A549 treated with Hydrocortisone at 1 μM for 4 hours (cell line): ENCODE measurements at places on chromosomes 2 and 18. TPM values are rescaled to one million over a fixed set of nuclear protein-coding genes. Genes with fewer than 3 reads are reported as not detected.

Gene ERMN
- not detected in 5 replicates for total RNA-seq

Gene PROC
- 4.1 to 5.5 TPM (median 4.7 TPM) in 5 replicates for total RNA-seq

Gene TUBB8B
- not detected in 5 replicates for total RNA-seq

Gene TMEM127
- 42.1 to 45.2 TPM (median 43.4 TPM) in 5 replicates for total RNA-seq

Gene TAF1B
- total RNA-seq, result 25.0 to 45.0 TPM (median 25.7 TPM) in 5 replicates

Gene UBR3
- 8.0 to 11.8 TPM (median 9.3 TPM) in 5 replicates for total RNA-seq

Gene MAP4K3
- total RNA-seq, result 15.4 to 26.2 TPM (median 18.6 TPM) in 5 replicates

Gene CROCC2
- total RNA-seq, result not detected in 5 replicates

Gene CRYGB
- not detected in 5 replicates for total RNA-seq

Gene ACSL3
- 136 to 218 TPM (median 152 TPM) in 5 replicates for total RNA-seq

Gene TTLL4
- total RNA-seq, result 22.1 to 25.6 TPM (median 23.7 TPM) in 5 replicates

Gene DNMT3A
- 6.7 to 9.0 TPM (median 8.3 TPM) in 5 replicates for total RNA-seq

Gene GAD1
- total RNA-seq, result 0.36 to 0.63 TPM (median 0.54 TPM) in 5 replicates

Gene CAVIN2
- total RNA-seq, result 35.0 to 72.9 TPM (median 54.7 TPM) in 5 replicates

Gene SOWAHC
- 7.3 to 10.0 TPM (median 8.9 TPM) in 5 replicates for total RNA-seq
